Retinal pigment epithelial cell (primary cell): ENCODE measurements at places on chromosomes 3 and 15.
A peak's percentile ranks its signal among the peaks of the same experiment; 100 is the strongest.

DNA sequence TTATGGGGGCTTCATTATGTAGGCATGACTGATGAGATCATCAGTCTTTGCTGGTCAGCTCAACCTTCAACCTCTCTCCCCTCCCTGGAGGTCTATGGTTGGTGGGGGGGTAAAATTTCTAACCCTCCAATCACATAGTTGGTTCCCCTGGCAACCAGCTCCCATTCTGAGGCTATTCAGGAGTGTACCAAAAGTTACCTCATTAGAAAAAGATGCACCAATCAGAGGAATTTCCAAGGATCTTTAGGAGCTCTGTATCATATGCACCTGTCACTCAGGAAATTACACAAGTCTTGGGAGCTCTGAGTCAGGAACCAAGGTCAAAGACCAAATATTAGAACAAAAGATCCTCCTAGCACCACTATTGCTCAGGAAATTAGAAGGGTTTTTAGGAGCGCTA, 21.4 kb upstream of the LEO1 start:
- DNase-seq: no peak

DNA sequence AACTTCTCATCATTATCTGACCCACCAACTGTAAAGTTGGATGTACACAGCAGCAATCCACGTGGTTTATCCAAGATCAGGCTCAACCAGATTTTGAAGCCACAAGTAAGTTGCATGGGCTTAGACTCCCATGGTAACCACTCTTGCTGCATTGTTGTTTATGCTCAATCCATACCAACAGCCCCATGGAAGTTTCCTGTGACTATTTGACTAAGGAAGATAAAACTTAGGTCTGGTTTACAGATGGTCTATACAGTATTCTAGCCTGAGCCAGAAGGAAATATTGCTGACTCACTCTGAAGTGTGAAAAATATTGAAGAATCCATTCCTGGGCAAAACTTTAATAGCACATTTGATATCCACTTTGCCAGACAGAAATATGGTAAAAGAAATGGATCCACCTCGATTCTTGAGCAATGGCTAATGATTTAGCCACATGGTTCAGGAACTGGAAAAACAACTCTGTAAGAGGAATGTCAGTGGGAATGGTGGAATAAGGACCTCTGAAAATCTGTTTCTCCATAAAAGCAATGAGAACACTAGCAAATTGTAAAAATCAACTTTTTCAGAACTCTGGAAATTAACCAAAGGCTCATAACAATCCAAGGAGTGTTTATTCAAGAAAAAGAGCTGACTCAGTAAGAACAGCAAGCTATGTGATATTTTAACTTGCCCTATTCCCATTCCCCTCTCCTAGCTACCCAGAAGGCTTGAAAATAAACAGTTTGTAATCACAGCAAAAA, 162.9 kb upstream of the STT3B start:
- no peak for DNase-seq

DNA sequence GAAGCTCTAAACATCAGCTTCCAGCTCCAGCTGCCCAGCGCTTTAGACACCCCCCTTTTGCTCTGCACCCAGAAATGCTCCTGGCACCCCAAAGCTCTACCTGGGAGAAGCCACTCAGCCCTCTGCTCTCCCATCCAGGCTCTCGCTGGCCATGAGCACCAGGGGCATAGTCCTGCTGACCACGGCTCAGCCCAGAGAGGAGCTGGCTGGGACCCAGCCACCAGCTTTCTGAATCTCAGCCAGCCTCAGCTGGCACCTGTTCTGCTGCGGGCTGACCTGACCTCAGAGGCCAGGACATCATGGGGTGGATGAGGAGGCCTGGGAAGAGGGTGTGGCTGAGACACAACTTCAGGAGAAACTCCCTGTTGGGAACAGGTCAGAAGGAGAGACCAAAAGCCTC, 8.6 kb downstream of the NTRK3 start:
- DNase-seq: no peak

DNA sequence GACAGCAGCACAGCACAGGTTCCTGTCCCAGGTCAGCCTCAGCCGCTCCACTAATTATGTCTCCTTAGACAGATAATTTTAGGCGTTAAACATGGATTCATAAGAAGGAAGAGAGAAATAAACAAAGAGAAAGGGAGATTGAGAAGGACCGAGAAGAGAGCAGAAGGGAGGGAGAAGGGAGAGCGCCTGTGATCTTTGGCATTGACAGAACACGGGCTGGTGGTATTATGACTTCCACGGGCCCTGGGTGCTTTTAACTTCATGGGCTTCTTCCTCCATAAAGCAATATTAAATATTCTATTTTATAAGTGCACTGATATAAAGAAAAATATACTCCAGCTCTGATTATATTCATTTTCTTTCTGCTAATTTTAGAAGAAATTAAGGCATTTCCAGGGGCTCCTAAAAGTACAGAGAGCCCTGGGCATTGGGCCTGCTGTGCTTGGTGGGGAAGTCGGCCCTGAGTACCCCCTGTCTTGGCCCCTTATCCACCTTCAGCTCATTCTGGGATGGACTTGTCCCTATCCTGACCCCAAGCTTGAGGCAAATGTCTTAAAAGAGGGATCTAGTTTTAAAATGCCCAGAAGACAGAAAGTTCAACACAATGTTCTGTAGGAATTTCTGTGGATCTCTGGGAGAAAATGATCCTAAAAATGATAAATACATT, 135.3 kb downstream of the MEX3B start:
- DNase-seq: no peak

GRCh38 chr15:27086149-27086548, 115.2 kb downstream of the GABRG3 start:
- DNase-seq: peak; percentile 8

DNA sequence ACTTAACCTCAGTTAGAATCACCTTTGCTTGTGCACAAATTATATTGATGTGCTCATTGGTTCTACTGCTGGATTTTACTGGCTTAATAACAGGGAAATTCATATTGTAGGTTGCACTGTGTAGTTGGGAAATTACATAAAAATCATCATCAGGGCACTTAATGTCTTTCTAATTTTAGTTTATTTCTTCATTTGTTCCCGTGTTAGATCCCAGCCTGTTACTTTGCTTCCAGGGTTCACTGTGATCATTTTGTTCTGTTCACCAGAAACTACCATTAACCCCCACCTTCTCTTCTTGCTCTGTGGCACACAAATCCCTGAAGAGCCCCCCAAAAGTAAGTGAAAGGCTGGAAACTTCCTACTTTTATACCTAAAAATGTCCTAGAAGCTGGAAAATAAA, 80.4 kb downstream of the RARB start:
- DNase-seq: no peak

GRCh38 chr3:164903820-164904451, 174.4 kb downstream of the SI start:
- DNase-seq: no peak

DNA sequence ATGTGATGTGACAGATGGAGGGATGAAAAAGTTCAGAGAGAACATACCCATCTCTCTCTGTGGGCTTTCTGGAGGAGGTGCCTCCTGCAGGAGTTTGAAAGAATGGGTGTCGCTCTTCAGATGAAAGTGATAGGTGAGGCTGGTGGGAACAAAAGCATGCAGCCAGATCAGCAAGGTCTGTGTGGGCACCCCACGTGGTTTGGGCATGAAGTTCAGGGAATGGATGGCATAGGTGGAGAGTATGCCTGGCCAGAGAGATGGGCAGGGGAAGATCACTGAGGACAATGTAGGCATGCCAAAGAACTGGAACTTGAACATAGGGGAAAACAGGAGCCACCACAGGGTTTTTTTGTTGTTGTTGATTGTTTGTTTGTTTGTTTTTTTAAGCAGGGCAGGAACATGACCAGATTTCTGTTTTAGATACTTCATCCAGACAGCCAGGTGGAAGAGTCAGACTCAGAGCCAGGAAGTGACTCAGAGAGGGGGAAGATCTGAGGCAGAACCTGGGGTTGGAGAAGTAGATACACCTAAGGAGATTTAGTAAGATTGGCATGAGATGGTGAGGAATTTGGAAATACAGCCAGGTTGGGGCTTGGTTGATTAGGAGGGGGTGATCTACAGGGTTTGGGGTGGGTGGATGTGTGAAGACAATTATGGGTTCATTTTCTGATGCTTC, 64.8 kb upstream of the CLSTN2 start:
- no peak for DNase-seq

DNA sequence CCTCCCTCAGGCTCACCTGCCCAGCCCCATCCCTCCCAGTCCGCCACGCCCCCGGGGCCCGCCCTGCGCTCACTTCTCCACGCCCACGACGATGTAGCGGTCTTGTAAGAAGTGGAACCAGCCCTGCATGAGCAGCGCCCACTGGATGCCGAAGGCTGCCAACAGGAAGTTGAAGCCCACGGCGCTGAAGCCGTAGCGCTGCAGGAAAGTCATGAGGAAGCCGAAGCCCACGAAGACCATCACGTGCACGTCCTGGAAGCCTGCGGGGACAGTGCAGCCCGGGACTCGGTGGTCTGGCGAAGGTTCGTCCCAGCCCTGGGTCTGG, 9.7 kb downstream of the RHCG start:
- DNase-seq: no peak

GRCh38 chr3:99576904-99577559, 61.4 kb upstream of the COL8A1 start:
- DNase-seq: no peak

GRCh38 chr3:158790901-158791589, 10.8 kb upstream of the MFSD1 start:
- DNase-seq: no peak

DNA sequence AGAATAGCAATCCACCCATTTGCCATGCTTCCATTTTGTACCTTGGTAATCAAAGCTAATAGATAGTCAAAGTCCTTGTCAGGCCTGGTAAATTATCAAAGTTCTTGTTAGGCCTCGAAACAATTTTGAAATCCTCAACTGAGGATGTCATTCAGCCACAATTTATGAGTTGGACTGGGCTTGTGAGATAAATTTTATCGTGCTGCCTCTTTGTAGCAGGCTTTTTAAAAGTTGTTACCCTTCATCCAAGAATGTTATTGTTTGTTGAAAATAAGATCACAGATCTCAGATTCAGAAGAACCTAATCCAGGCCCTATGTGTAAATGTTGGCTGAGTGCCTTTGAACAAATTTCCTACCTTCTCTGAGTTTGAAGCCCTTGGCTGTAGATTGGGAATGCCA, 143.3 kb upstream of the PROK2 start:
- DNase-seq: no peak

DNA sequence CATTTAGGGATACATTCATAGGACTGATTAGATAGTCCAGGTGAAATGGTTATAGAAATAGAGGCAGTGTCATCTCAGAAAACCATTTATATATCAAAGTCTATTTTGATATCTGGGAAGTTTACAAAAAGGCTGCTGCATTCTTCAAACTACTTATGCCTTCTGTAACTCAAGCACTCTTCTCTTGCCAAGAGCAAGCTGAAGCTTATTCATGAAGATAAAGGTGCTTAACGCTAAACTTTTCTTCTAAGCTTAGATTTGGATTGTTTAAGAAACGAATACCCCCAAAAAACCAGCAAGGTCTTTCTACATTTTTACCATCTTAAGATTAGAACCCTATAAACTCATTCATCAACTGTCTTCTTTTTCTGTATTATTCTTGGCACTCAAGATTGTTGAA, 23.3 kb upstream of the USF3 start:
- DNase-seq: no peak

- no peak for DNase-seq
Observed at GRCh38 chr3:171315101-171315500, 145.1 kb downstream of the TNIK start.

- DNase-seq: no peak
Observed at GRCh38 chr3:55518451-55518850, 31.3 kb upstream of the WNT5A start.
